Liver (tissue), 10 donors: ENCODE measurements at places on chromosomes 16 and 17. TPM values are rescaled to one million over a fixed set of nuclear protein-coding genes. Genes with fewer than 3 reads are reported as not detected.

MED1 gene
- total RNA-seq, result 19.3 TPM

GRCh38 chr17:80746262-80746935 is 201.8 kb downstream of the RPTOR start:
- no peak for DNase-seq

EXOC3L1 gene
- 3.3 TPM for total RNA-seq

DNA sequence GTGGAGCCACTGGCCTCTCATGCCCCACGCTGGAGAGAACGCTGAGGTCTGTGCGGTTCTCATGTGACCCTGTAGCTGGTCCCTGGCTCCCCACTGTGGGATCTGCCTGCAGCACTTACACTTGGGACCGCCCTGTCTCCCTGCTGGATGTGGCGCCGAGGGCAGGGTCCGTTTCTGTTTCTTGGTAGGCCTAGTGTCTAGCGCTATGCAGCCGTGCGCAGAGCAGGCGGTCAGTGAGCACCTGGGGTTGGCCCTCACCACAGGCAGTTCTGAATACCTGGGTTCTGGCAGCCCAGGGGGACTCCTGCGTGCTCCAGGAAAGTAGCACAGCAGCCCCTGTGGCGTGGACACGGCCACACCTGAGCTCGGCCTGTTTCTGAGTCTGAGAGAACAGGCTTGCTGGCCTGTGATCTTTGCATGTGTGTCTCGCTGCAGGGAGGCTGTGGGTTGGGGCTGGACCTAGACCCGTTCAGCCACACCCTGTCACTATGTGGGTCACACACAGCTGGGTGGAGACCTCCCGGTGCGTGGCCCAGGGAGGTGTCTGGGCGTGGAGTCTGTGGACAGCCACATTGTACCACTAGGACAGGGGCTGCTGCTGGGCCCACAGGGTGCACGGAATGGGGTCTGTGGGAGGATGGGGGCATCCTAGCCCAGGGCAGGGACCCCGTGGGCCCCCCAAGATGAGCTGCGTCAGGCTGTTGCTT is 2.8 kb downstream of the CAPN15 start:
- no peak for DNase-seq

GRCh38 chr17:51088287-51088686 is 32.4 kb downstream of the SPAG9 start:
- no peak for DNase-seq

CRYBA1 gene
- not detected for total RNA-seq

KRTAP17-1 gene
- not detected for total RNA-seq

DNA sequence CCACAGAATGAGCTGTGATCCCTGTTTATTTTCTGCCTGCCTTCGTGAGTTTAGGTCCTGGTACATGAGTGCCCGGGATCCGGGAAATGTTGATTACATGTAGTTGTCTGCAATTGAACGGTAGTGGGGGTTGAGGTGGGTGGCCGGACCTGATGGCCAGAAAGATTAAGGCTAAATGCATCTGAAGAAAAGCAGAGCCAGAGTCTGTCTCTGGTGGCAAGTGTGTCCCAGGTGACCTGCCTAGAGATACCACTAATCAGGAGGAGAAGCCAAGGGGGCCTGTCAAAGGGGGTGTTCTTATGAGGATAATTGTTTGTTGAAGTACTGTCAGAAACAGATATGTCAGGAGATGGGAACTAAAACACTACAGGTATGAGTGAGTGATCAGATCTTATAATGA is 154.0 kb upstream of the ASIC2 start:
- DNase-seq, result no peak

DNA sequence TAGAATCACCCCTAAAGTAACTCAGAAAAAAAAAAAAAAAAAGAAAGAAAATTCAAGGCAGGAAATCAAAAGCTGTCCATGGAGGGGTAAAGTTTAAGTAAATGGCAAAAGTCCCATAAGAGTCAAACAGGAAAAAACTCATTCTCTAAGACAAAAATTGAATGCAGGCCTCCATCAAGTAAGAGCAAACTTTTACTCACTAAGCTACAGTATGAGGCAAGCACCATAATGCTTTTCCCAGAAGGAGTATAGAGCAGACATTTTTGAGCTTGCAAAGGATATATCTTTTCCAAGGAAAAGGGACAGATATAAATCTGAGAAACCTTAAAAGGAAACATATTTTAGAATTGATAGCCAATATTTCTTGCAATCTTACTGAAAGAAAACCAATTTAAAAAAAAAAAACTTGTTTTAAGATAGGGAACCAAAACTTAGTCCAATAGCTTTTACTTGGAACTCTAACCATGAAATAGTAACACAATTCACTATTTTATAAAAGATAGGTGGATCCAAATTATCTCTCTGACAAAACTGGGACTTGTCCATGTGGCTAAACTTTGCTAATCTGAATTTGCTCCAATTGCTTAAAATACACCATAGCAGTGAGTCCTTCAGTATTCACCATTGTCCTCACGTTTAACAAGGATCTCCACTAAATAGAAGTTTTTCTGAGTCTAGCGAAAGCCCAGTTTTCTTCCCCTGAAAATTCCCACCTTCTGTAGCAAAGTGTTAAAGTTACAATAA is 99.8 kb downstream of the CDH11 start:
- no peak for DNase-seq

- no peak for DNase-seq
These were observed 101.3 kb downstream of the NOG start for GRCh38 chr17:56694825-56695224.

ITGAD gene
- total RNA-seq, result 3.6 TPM

DNA sequence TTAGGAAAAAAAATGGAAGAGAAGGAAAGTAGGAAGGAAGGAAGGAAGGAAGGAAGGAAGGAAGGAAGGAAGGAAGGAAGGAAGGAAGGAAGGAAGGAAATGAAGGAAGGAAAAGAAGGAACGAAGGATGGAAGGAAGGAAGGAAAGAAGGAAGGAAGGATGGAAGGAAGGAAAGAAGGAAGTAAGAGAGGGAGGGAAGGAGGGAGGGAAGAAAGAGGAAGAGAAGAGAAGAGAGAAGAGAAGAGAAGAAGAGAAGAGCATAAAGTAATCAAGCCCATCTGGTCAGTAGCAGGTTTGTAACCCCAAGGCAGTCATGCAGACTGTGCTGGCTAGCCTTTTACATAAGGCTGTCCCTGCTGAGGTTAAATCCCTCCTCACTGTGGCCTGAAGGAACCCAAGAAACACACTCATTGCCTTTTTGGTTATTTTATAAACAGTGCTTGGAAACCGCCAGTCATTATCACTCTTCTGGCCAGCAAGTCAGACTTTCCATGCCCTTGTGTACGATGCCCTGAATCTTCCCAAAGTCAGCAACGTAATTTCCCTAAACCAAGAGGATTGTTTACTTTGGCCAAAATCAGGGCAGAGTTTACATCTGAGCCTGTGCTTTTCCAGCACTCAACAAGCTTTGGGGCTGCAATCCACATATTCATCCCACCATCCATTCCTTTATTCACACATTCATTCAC is 409.6 kb upstream of the MAF start:
- DNase-seq, result no peak

ACSM2A gene
- total RNA-seq, result 1,049 TPM

CFAP97D1 gene
- not detected for total RNA-seq

GRCh38 chr17:39084558-39084957 is 66.9 kb downstream of the PLXDC1 start:
- DNase-seq, result no peak

GRCh38 chr17:6868582-6868981 is 37.1 kb upstream of the TEKT1 start:
- no peak for DNase-seq

PRDM7 gene
- total RNA-seq, result not detected

PRAC1 gene
- total RNA-seq, result not detected

DNA sequence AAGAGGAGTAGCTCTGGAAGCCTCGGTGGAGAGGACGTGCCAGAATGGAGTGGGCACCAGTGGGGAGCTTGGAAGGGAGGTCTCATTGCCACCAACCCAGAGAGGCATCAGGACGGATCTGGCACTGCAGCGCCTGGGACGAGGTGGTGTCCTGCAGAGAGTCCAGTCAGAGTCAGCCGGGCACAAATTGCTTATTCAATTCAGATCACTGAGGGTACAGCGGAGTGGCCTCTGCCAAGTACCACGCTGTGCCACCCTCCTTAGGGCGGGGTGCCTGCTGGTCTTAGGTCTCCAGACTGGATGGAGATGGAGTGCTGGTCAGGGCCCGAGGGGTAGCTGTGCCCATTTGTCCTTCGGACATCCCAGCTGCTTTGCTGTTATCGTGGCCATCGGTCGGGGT is 18.9 kb upstream of the SPPL2C start:
- no peak for DNase-seq

DNA sequence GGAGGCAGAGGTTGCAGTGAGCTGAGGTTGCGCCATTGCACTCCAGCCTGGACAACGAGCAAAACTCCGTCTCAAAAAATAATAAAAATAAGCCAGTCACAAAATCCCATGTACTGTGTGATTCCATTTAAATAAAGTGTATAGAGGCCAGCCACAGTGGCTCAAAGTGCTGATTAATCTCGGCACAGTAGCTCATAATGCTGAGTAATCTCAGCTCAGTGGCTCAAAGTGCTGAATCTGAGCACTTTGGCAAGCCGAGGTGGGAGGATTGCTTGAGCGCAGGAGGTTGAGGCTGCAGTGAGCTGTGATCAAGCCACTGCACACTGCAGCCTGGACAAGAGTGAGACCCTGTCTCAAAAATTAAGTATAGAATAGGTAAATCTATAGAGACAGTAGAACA is 4.9 kb downstream of the TMED6 start:
- DNase-seq, result no peak

DNA sequence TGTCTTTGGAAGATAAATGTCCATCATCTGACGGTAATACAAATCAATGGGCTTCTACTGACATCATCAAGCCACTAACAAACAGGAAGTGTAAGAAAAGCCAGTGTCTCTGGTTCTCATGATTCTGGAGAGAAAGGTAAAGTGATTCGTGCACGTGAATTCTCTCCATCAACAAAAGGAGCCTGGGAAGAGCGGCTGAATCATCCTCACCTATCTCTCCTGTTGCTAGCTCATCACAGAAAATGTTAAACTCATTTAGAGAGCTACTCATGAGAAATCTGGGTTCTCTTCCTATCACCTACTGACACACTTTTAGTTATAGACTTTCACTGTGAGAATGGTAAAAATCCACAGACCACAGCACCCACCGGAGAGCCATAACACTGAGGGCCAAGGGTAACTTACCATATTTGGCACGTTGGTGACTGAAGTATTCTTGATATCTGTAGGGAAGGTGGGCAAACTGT is 70.3 kb downstream of the CREBBP start:
- DNase-seq, result no peak

GRCh38 chr17:76002100-76002499 is 1.4 kb downstream of the CDK3 start:
- no peak for DNase-seq

RASL10B gene
- 3.8 TPM for total RNA-seq
